Cortex of kidney (tissue), 1 donor: ENCODE measurements at places on chromosomes 2 and 18.

DNA sequence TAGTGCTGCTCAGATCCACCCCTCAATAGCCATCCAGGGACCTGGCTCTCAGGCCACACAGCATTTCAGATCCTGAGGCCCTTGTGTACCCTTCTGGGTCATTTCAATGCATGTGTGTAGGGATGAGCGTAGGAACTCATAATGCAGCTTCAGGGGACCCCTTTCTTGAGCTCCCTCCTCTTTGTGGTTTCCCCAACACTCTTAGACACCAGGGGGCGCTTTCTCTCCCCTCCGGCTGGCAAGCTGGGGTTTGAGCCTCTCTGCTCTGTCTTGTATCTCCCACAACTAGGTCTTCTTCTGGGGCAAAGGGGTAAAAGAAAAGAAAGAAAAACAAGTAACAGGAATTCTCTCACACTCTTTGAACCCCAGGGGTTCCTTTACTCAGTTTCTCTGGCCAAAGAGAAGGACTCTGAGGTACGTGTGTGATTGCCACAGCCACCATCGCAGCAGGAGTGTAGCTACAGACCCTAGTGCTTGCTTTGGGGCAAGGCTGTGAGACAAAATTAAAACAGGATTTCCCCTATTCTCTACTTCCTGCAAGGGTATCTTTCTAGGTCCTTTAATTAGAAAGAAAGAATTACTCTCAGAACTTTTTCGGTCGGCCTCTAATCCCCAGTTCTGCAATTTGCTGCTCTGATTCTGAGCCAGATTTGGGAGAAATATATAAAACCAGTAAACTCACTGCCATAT, 38.0 kb downstream of the CABYR start:
- no peak for DNase-seq

DNA sequence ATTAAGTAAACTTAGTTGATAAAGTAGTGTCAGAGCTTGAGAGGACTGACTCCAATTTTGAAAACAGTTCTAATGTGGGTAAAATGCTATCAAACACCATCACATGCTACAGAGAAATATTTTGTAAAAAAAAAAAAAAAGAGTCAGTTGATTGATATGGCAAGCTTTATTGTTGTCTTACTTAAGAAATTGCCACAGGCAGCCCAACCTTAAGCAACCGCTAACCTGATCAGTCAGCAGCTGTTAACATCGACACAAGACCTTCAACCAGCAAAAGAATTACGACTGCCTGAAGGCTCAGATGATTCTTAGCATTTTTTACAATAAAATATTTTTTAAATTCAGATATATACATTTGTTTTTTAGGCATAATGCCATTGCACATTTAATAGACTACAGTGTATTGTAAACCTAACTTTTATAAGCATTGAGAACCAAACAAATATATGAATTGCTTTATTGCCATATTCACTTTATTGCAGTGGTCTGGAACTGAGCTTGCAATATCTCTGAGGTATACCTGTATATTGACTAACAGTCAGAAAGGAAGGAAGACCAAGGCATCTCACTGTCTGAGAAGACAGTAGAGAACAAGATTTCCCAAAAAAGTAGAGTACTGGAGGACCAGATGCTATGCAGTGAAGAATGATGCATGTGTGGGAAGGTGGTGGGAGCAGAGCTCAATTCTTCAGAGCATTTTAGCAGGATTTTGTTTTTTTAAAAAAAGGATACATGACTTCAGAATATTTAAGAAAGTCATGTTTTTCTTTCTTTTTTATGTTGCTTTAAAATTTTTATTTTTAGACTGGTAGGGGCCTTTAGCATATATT, 973.8 kb upstream of the GYPC start:
- DNase-seq, result no peak

GRCh38 chr18:63869851-63870250, 17.7 kb upstream of the SERPINB2 start:
- DNase-seq, result no peak

GRCh38 chr2:138237667-138238384, 263.7 kb upstream of the SPOPL start:
- no peak for DNase-seq

GRCh38 chr2:190537765-190538164, 3.2 kb upstream of the NEMP2 start:
- DNase-seq, result no peak

DNA sequence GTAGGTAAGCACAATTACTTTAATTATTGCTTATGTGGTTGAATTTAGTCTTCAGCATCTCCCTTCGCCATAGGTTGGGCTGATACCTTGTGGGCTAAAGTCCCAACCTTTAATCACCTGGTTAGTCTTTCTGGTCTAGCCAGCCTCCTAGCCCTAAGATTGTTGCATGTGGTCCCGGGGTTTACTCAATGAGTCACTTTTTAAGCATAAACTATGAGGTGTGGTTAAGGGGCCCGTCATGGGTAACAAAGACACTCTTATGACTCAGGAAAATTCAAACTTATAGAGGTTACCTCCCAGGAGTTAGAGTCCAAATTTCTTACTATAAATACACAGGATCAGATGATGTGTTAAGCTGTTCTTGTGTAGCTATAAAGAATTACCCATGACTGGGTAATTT, 841.6 kb downstream of the TRIB2 start:
- DNase-seq, result no peak
